WTC11 (cell line): ENCODE measurements at places on chromosomes 7 and 10. TPM values are rescaled to one million over a fixed set of nuclear protein-coding genes. Genes with fewer than 3 reads are reported as not detected.

DNA sequence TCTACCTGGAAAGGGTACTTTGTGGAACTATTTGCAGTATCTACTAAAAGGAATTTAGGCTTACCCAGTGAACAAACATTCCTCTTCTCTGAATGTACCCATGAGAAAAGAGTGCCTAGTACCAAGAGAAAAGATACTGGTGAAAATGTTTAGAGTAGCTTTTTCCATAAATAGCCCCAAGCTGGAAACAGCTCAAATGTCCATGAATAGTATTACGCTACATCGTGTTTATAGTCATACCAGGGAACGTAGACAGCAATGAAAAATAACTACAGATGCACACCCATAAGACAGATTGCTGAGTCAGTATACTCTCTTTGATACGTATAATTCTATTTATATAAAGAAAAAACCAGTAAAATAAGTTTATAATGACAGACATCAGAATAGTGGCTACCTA is 285.9 kb downstream of the KLF6 start:
- DNase-seq, result no peak

DNA sequence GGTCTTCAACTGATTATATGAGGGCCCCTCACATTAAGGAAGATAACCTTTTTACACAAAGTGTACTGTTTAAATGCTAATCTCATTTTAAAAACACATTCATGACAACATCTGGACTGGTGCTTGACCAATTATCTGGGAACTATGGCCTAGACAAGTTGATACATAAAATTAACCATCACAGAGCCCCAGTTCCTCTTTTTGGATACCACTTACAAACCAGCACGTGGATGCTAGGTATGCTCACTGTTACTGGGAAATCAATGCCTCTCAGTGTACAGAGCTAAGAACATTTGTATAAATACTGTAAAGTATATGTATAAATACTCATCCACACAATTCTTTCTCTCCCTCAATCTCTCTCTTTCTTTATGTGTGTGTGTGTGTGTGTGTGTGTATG is 1217.8 kb upstream of the LRRTM3 start:
- DNase-seq, result no peak

DNA sequence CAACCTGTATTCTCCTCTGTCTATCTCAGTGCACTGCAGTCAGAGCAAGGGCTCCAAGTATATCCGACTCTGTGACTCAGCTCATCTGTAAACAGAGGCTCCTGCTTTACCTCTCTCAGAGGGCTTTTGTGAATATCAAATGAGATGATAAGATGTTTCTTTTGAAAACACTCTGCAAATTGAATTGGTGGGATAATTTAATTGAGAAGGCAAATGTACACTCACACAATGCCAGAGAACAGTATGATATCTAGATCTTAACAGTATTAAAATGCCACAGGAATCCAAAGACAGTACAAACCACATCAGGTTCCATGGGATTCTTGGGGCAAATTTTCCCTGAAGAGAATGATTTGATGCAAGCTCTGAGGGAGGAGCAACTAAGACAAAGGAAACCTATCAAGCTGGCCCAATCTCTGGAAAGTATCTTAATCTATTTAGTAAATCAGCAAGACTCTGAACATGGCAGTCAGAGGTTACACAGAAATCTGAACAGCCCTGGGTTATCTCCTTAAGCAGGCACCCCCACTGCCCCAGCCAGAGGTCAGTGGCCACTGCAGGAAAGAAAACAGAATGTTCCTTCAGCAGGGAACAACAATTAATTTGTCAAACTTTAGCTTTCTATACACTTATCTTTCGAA is 45.9 kb downstream of the DOCK4 start:
- DNase-seq, result no peak

DNA sequence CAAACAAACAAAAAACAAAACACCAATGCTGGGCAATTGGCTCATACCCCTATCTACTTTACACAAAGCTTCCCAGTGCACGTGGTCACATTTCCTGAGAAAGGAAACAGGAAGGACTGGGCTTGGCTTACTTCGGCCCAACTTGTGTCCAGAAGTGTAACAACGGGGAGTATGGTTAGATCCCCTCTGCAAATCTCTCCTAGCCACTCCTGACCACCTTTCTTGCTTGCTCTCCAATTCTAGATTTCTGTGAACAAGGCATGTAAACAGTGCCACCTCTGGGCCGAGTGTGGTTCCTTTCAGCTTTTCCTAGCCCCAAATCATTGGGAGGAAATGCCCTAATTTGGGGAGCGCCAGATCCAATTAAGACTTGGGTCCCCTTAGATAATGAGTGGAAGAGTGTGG is 21.0 kb upstream of the FRAT2 start:
- peak; percentile 46 for DNase-seq

The OR2A12 gene
- not detected in 3 replicates for total RNA-seq

The SDK1 gene
- 9.3 to 10.5 TPM (median 10.0 TPM) in 3 replicates for total RNA-seq
